ENCODE measurements at places on chromosomes 6 and 20.
A peak's percentile ranks its signal among the peaks of the same experiment; 100 is the strongest.

DNA sequence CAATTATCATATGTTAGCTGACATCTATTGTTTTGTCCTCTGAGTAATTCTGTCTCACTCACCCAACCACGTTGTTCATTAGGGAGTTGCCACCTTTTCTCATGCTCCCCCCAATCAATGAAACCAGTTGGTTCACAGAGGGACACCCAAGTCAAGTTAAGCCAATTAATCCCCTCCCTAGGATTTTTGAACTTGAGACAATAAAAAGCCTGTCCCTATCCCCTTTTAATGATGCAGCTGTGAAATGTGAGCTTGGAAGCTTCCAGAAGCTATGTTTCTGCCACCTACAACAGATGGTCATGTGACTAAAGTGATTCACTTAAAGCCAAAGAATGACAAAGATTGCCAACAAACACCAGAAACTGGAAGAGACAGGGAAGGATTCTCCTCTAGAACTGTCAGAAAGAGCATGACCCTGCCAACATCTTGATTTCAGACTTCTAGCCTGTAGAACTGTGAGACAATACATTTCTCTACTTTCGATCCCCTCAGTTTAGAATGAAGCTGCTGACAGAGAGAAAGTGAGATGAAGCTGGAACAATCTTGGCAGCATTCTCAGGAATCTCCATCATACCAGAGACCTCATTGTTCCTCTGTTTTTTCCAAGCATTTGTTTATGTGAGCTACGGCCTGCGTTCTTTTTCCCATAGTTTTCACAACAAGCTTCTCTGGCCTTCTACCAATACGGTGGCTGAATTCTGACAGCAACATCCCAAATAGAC lies 57.8 kb upstream of the TPD52L1 start:
- no peak for DNase-seq

DNA sequence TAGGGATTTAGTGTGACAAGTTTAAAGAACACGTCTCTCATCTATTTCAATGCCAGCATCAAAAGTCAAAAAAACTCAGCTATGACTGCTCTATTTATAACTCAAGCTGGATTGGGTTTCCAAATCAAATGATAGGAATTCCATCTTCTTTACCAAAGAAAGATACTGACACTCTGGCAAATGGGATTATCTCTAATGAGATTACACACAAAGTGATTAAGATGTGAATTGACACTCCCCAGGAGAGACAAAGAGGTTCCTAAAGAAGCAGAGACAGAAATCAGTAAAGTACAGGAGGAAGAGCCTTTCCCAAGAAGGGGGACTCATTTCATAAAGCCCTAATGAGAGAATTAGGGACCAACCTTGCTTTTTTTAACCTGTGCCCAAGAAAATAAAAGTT lies 92.1 kb downstream of the ID4 start:
- no peak for DNase-seq

GRCh38 chr20:10784554-10785183 lies 110.9 kb upstream of the JAG1 start:
- DNase-seq = no peak

DNA sequence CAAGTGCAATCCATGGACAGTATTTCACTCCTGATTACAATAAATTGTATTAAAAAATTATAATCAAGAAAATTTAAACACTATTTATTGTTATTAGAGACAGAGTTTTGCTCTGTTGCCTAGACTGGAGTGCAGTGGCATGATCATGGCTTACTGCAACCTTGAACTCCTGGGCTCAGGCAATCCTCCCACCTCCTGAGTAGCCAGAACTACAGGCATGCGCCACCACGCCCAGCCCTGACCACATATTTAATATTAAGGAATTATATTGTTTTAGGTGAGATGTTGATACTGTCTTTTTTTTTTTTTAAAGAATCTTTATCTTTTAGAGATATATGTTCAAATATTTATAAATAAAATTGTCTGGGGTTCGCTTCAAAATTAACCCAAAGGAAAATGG lies 14.6 kb downstream of the LCA5 start:
- DNase-seq = no peak

- DNase-seq = no peak
These were observed 47.2 kb upstream of the TMEM244 start for GRCh38 chr6:129908356-129908755.

DNA sequence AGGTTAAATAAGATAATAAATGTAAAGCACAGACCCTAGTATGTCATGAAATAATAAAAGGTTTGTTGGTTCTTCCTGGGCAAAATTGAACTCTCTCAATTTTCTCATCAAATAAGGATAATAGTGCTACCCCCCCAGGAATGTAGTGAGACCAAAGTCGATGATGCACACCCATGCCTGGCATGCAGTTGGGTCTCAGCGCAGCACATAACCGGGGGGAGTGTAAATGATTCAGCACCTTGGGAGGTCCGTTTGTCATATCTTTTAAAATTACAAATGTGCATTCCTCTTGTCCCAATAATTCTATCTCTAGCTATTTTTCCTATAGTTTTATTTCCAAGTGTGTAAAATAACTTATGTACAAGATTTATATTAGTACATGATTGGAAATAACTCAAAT lies 31.3 kb upstream of the CCDC167 start:
- DNase-seq = no peak

GRCh38 chr6:14243597-14243996 lies 126.0 kb downstream of the CD83 start:
- no peak for DNase-seq

GRCh38 chr20:58883241-58883691 lies 30.8 kb downstream of the GNAS start:
- DNase-seq = peak; percentile 70

- no peak for DNase-seq
These were observed 231.4 kb downstream of the GJA1 start for GRCh38 chr6:121666814-121667213.
